Aorta (tissue), 5 donors: ENCODE measurements at places on chromosomes 4 and X. TPM values are rescaled to one million over a fixed set of nuclear protein-coding genes. Genes with fewer than 3 reads are reported as not detected.

MCF2 gene
- 2.3 TPM for polyA plus RNA-seq

ALPK1 gene
- polyA plus RNA-seq: 11.2 TPM

HOPX gene
- polyA plus RNA-seq: 20.4 TPM

POF1B gene
- polyA plus RNA-seq: 8.6 TPM

PAGE1 gene
- not detected for polyA plus RNA-seq

HMGB3 gene
- 2.9 TPM for polyA plus RNA-seq

GRCh38 chrX:12360383-12360782, 222.1 kb downstream of the FRMPD4 start:
- DNase-seq: no peak

- no peak for DNase-seq
Observed at GRCh38 chr4:117134386-117134785, 49.0 kb upstream of the TRAM1L1 start.

DNA sequence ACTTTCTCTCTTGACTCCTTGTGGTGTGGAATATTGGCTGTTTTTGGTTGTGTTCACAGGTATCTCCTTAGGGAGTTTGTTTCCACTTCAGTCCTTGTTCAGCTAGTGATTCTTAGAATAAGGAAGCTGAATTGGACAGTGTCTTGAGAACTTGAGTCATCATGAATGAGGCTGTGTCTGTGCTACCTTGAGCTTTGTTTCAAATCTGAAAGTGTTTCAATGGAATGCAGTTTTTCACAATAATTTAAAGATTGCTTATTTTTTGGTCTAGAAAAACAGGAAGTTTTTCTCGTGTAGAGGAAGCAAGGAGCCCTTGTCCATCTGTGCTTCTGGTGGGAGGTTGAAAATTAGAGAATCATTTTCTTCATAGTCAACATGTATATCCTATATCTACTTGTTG, 76.5 kb downstream of the ZNF518B start:
- DNase-seq: no peak

- no peak for DNase-seq
Observed at GRCh38 chr4:183860731-183861130, 44.4 kb upstream of the STOX2 start.

DNA sequence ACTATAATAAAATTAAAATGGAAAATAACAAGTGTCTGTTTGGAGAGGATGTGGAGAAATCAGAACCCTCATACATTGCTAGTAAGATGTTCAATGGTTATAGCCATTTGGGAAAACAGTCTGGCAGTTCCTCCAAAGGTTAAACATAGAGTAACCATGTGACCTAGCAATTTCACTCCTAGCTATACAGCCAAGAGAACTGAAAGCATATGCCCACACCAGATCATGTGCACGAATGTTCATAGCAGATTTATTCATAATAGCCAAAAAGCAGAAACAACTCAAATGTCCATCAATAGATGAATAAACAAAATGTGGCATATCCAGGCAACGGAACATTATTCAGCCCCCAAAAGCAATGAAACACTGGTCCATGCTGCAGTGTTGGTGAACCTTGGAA, 9.4 kb upstream of the CCNQ start:
- no peak for DNase-seq

DNA sequence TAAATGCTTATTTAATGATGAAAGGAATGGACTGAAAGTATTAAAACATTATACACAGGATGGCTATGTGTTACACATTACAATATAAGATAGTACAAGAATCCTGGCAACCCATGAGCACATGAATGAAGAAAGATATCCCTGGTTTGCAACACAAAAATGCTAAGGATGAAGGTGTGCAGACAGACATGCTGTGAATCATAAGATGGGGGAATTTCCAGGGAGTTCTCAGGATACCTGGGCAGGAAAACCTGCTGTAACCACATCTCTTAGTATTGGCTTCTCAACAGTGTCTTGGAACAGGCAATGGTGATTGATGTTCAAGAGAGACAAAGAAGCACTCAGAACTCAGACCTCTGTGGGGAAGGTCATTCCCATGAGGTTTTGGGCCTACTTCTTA, 23.9 kb upstream of the ANOS1 start:
- DNase-seq: no peak

GRCh38 chrX:120452131-120452530, 17.0 kb downstream of the LAMP2 start:
- no peak for DNase-seq

- DNase-seq: no peak
Observed at GRCh38 chr4:163707873-163708272, 213.4 kb downstream of the TMA16 start.

DNA sequence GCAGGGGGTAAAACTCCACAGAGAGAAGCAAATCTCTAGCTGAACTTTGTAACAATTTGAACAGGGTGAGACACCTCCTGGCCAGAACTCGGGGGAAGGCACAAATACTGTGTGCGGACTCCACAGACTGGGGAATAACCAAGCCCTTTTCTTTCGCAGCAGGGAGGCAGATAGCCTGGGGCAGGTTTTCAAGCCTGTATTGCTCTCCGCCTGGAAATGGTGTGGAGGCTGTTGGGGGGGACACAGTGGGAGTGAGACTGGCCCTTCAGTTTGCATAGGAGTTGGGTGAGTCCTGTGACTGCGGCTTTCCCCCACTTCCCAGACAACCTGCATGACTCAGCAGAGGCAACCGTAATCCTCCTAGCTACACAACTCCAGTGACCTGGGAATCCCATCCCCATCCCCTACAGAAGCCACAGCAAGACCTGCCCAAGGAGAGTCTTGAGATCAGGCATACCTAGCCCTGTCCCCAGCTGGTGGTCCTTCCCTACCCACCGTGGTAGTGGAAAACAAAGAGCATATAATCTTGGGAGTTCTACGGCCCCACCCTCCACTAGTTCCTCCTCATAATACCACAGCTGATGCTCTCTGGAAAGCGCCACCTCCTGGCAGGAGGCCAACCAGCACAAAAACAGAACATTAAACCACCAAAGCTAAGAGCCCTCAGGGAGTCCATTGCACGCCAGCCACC, 12.9 kb upstream of the SMPX start:
- DNase-seq: no peak
